ENCODE measurements at places on chromosomes 6 and 20.

DNA sequence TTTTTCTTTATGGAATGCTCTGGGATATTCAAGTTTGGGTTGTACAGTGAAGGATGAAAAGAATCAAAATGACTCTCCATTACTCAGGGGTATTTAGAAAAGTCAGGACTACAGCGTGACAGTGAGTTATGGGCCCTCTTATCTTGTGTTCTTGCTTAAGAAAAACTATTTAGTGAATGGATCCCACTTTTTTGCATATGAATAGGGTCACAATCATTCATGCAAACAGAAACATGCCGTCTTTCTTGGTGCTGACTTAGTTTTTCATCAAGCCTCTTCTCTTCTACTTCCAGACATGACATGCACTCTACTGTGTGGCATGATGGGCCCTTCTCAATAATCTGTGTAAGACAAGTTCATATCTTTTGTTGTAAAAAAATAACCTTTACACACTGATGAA lies 488.4 kb upstream of the MMS22L start:
- no peak for DNase-seq

DNA sequence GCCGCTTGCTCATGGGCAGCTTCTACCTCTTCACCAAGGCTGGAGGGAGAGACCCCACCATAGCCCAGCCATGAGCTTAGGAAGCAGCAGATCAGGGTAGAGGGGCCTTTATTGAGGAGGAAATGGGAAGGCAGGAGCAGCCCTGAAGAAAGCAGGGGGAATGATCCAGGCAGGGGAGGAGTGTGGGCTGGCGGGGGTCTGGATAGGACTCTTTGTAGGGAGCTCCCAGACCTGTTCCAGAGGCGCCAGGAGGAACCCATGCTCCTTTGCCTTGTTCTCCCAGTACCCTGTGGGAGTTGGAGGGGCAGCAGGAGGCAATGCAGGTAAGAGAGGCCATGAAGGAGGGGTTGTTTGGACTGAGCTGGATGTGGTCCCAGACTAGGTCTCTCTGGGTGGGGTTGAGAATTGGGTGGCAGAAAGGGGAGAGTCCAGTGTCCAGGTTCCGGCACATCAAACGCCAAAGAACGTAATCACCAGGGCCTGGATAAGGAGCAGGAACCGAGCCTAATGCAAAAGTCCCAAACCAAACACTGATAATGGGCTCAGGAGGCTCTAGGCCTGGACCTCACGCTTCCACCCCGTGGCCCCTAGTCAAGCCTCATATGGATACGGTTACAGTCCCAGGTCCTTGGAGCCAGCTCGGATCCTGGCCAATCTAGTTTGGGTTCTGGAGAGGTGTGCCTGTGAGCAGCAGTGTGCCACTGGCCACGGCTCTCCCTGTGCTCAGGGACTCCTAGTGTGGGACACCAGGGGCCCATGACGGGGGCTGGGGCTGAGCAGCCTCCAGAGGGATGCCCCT lies 12.1 kb upstream of the PGC start:
- no peak for DNase-seq

GRCh38 chr20:49602345-49603208 lies 34.6 kb upstream of the PTGIS start:
- no peak for DNase-seq

DNA sequence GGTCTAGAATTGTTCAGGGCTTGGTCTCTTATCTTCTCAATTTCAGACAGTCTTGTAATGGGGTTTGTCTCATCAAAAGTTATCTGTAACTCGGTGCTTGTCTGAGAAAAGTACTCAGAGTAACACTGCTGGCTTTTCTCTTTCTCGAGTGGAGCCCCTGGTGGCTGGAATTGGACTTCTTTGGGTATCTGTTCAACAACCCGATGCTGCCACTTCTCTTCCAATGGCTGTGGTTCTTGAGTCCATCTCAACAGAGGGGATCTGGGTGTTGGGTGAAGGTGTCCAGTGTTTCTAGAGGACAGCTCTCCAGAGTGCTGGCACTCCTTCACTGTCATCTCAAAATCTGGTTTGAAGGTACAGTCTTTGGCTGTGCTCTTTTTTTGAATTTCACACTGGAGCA lies 24.6 kb downstream of the DST start:
- no peak for DNase-seq

DNA sequence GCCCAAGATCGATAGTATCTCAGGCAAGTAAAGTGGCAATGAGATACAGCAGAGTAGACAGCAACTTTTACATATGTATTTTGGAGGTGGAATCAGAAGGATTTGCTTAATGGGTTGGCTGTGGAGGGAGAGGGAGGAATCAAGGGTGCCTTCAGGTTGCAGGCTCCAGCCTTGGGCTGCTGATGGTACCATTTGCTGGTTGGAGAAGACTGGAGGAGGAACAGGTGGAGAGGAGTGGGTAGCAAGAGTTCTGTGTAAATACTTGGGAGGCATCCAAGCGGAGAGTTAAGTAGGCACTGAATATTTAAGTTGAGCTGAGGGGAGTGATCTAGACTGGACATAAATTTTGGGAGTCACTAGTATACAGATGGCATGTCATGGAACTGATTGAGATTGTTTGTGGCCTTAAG lies 5.2 kb downstream of the BICRAL start:
- DNase-seq: no peak

GRCh38 chr6:132498638-132499037 lies 14.3 kb downstream of the STX7 start:
- DNase-seq: no peak

DNA sequence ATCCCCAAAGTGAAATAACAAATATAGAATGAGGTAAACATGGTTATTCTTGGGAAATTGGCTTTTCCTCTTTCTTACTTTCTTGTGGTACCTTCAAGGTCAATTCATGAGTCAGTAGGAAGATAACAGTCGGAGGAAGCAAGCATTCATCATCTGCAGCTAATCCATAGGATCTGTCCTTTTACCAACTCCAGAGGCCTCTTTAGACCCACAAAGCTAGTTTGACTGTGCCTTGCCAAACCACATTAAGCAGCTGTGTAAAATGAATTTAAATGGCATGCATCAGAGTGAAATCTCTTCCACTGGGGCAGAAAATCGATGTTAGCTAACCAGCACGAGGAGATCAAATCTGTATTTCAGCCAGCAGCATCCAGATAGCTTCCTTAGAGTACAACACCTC lies 171.3 kb downstream of the TMEM242 start:
- no peak for DNase-seq

DNA sequence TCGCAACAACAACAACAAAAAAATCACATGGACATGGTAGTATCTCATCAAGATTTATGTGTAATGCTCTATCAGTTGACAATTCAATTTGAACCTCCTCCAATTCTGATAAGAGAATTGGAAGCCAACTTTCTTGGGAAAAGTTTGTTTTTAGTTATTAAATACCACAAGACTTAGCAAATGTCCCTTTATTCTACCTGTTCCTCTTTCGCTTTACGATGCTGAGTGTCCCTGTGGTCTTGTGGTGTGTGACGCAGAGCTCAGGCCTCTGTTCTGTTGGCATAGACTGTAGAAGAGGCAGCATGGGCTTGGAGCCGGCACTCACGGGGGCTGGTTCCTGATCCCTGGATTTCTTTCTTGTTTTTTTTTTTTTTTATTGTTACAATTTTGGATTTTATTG lies 76.7 kb downstream of the PSMB1 start:
- DNase-seq: no peak

DNA sequence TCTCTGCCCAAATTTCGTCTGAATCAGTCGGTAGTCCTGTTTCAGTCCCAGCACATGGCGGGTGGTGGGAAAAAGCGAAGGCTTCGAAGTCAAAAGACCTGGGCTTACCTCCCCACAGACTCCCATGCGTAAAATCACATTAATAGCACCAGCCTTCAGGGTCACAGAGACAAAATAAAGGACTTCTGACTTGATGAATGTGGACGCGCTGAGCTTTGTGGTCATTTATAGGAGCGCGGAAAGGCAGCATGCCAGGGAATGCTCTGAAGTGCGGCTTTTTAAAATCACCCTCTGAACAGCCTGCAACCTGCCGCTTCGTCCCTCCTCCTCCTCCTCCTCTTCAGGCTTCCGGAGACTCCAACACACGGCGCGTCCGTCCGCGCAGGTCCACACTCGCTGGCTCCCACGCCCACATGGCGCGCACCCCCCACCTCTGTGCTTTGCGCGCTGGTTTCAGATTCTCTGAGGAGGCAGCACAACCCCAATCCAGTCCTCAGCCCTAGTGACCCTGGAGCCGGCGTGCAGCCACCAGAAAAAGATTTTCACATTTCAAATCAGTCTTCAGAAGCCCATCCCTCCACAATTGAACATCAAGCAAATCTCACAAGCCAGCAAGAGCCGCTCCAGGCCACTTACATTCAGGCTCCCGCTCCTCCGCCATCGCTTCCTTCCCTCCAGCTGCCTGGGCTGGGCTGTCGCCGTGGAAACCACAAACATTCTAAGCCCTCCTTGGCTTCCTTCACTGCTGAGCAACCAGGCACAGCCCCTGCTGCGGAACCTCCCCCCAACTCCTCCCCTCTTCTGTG lies at the start of gene C6orf118:
TSS of gene C6orf118 (minus strand) at position 680 of the 806 bp plus-strand sequence. CDS start at position 661, 19 bp downstream.
- DNase-seq: no peak

GRCh38 chr20:675453-676314 lies at the start of gene SCRT2:
Gene SCRT2, minus strand, starts transcription at chr20:675802. Its CDS starts 201 bp downstream, at chr20:675601.
- DNase-seq: peak; percentile 87

GRCh38 chr6:170250981-170251775 lies 39.7 kb downstream of the DLL1 start:
- no peak for DNase-seq

DNA sequence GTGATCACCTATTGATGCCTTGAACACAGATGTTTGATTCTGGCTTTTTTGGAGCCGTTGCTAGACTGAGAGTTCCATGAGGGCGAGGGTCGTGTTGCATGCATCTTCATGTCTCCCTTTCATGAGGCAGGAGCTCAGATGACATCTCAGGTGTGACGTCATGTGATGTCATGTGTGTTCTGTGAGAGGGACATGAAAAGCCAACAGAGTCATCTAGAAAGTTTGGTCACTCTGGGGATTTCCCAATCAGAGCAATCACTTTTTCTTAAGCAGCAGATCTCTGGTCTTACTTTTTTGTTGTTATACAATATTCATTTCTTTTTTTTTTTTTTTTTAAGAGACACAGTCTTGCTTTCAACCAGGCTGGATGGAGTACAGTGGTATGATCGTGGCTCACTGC lies 411.8 kb downstream of the PREX1 start:
- no peak for DNase-seq

DNA sequence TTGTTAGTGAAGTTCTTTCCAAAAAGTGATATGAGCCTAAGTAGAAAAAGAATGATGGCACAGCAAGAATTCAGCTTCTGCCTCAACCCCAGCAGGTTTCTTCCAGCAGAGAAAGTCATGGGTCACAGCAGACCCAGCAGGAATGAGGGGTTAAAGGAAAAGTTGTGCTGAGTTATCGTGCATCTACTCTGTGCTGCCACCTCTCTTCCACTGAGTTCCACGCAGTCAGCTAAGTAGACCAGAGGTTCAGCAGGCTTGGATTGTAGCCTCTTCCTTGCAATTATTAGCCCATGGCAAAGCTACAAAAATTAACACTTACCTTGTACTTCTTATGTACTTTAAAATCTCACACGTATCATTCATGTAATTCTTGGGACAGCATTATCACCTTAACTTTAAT lies 510.8 kb downstream of the PTPRT start:
- no peak for DNase-seq

- DNase-seq: no peak
Observed at GRCh38 chr20:62918831-62919230, 7.5 kb downstream of the DIDO1 start.
